ENCODE measurements at places on chromosomes 5 and 9.

- no peak for DNase-seq
Measured at GRCh38 chr5:10775646-10776045, 14.6 kb upstream of the DAP start.

- DNase-seq = no peak
Measured at GRCh38 chr9:16628413-16628812, 242.1 kb downstream of the BNC2 start.

GRCh38 chr5:80156156-80156555 lies 99.7 kb downstream of the SERINC5 start:
- DNase-seq = no peak

DNA sequence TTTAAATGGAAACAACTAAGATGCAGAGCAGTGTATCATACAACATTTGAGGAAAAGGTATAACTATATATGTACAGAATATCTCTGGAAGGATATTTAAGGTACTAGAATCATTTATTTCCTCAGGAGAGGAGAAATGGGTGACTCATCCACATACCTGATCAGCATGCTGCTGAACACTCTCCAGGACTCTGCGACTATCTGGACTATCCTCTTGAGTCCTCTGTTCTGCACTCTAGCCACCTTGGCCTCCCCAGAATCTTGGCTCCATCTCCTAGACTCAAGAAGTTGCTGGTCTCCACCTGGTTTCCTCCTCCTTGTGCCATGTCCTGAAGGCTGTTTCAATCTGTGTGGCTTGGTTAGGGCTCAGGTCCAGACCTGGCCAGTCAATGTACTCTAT lies 8.8 kb upstream of the PRDM6 start:
- no peak for DNase-seq

GRCh38 chr5:142506756-142507155 lies 179.1 kb downstream of the FGF1 start:
- DNase-seq = no peak

GRCh38 chr9:98168153-98168780 lies 24.2 kb downstream of the CORO2A start:
- DNase-seq = no peak

- no peak for DNase-seq
Measured at GRCh38 chr5:71597001-71597400, 9.9 kb downstream of the MCCC2 start.

- DNase-seq = no peak
Measured at GRCh38 chr9:93959739-93960154, 4.6 kb upstream of the BARX1 start.

DNA sequence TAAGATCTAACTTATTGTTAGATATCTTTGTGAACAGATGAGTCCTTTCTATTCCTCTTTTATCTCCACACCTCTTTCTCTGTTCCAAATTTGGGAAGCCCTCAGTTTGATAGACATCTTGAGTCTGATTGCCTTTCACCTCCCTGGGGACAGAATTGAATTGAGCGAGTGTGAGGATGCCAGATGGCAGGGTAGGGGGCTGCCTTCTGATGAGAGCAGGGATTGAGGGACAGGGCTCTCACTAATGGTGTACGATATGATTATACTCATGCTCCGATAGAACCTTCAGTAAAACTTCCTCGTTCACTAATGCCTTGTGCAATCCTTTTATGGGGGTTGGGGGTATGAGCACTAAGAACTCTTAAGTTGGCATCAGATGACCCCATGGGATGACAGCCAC lies 172.1 kb upstream of the DAP start:
- no peak for DNase-seq

- no peak for DNase-seq
Measured at GRCh38 chr9:85715587-85715986, 26.2 kb downstream of the AGTPBP1 start.

DNA sequence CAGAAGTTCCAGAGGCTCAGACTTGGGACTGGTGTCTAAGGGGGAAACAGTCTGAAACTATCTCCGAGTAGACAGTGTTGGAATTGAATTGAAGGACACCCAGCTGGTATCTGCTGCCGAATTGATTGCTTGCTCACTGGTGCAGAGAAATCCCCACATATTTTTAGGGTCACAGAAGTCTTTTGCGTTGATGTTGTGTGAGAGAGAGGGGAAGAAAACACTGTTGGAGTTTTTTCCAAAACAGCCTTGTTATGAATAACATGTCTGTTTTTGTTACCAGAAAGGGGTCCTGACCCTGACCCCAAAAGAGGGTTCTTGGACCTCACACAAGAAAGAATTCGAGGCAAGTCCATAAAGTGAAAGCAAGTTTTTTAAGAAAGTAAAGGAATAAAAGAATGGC lies 81.3 kb downstream of the ALDH7A1 start:
- DNase-seq = no peak

DNA sequence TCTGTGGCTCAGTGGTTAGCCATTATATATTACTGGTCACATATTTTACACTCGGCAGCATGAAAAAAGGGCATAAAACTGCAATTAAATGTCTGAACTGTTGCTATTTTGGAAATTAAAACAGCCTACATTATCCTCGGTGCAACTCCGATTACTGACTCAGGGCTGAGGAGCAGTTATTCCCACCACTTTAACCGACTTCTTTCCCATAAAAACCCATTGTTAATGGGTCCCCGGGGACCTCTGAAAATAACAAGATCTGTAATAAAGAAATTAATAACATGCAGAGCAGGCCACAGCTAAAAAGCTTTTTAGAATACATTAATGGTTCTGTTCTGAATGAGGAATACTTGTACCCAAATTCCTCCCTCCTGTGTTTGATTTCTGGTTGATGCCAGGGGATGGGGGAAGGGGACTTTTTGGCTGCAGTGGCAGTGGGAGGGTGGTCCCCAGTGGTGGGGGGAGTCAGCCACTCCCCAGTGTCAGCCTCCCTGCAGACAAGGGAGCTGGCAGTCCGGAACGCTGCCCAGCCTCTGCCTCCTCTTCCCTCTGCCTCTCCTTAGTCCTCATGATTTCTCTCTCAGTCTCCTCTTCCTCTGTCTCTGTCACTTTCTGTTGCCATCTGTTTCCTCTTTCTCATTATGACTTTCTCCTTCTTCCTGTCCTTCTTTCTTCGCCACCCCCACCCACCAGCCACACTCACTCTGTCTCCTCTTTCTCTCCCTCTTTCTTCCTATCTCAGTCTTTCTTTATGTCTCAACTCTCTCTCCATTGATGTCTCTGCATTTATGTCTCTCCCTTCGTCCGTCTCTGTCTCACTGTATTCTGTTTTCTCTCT lies 59.0 kb upstream of the ZBTB43 start:
- DNase-seq = no peak

GRCh38 chr5:62000646-62001045 lies 305.4 kb upstream of the KIF2A start:
- no peak for DNase-seq

DNA sequence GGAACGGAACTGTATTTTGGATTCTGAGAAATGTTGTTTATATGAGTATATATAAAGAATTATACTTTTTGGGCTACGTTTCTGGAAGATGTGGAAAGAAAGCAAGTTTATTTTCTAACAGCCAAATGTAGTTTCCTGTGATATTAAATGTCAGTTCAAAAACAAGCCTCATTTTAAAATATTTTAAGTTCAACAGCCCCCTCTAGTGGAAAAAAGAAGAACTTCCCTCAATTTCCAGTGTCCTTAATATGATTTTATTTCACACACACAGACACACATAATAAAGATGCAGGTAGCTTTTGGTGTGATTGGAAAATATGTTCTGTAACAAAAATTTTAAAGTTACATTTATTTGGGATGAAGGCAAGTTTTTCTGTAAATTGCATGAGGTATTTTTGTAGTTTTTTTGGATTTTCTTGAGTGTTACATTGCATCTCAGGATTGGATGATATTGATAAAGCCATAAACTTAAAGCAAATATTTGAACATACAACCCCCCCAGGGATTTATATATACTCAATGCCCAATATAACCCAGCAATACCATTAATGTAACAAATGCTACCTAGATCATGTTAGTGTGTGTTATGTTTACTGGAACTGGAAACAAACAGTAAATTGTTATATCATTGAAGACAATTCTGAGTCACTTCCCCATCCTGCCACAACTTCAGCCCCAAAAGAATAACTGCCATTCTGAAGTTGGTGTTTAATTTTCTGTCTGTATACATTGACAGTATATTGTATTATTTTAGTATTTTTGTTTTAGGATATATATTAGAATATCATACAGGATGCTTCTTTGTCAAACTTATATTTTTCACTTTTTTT lies 54.0 kb downstream of the CCDC171 start:
- DNase-seq = peak; percentile 8

- DNase-seq = no peak
Measured at GRCh38 chr9:132499251-132499650, 83.2 kb upstream of the BARHL1 start.

- DNase-seq = peak; percentile 50
Measured at GRCh38 chr9:95857124-95857523, 18.4 kb upstream of the ERCC6L2 start.

DNA sequence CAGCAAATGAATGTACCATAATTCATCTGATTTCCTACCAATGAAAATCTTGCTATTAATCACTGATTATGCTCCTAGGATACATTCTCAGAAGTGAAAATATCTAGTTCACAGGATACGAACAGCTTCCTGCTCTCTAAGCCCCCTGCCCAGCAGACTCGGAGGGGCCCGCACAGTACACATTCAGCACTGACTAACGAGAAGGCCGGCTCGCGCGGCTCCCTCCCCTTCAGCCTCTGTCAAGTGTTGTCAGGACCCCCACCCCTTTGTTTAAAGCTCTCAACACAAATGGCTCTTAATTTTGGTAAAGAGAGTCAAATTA lies 82.0 kb downstream of the PRRT1B start:
- no peak for DNase-seq

GRCh38 chr9:115093520-115093919 lies 24.4 kb downstream of the TNC start:
- no peak for DNase-seq

- no peak for DNase-seq
Measured at GRCh38 chr9:134455934-134456755, 129.9 kb downstream of the RXRA start.

DNA sequence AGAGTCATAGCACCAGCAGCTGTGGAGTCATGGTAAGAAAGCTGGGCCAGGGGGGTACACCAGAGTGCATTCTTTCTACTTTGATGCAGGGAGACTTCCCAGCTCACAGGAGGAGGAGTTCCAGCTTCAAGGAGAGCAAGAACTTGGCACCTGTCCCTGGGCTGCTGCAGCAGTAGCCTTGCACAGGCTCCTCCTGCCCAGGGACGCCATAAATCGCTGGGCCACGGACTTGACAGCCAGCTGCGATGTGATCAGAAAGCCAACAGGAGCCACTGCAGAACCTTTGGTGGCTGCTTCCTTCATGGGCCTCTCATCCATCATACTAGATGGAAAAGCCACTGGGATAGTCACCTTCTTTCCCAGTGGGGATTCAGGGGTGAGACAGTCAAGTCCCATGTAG lies 234.7 kb downstream of the NMUR2 start:
- no peak for DNase-seq

GRCh38 chr5:149608936-149609545 lies 27.7 kb downstream of the ARHGEF37 start:
- DNase-seq = no peak

DNA sequence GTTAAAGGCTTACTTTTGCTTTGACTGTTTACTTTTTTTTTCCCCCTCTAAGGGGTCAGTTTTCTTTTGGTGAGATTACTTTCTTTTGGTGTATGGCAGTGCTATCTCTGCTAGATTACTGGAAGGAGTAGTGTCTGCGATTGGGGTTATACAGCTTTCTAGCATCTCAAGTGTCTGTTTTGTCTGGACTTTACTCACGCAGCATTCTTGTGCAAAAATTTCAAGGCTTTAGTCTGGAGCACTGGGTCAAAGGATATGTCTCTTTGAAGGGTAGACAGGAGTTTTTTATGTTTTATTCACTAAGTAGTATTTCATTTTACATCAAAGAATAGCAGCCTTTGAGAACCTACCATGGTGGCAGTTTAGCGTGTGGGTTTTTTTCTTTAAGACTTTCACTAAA lies 52.6 kb downstream of the NDUFS4 start:
- no peak for DNase-seq

GRCh38 chr9:92947268-92948037 lies at the start of gene FGD3:
FGD3 (plus strand) TSS chr9:92947523; CDS start chr9:92976257, 28,734 bp downstream.
- no peak for DNase-seq

- DNase-seq = no peak
Measured at GRCh38 chr9:8857926-8858595, 1058.5 kb upstream of the DMAC1 start.

- no peak for DNase-seq
Measured at GRCh38 chr9:90890146-90890810, 88.7 kb downstream of the SYK start.

GRCh38 chr5:154473581-154474283 lies 4.3 kb downstream of the HAND1 start:
- DNase-seq = no peak

GRCh38 chr5:1961304-1961946 lies 78.7 kb upstream of the IRX4 start:
- DNase-seq = no peak

GRCh38 chr5:132428484-132429462 lies 59.3 kb downstream of the SLC22A5 start:
- no peak for DNase-seq

GRCh38 chr5:100856462-100856861 lies 46.6 kb downstream of the ST8SIA4 start:
- DNase-seq = no peak

GRCh38 chr5:176658007-176658599 lies 10.8 kb downstream of the TSPAN17 start:
- no peak for DNase-seq

GRCh38 chr9:135414293-135414692 lies 65.3 kb upstream of the PPP1R26 start:
- no peak for DNase-seq

- no peak for DNase-seq
Measured at GRCh38 chr5:87765009-87765408, 352.3 kb upstream of the CCNH start.

- DNase-seq = no peak
Measured at GRCh38 chr9:26945591-26945990, 1.5 kb downstream of the PLAA start.

- no peak for DNase-seq
Measured at GRCh38 chr9:123866497-123866896, 63.4 kb downstream of the DENND1A start.

All from DMS79 (cell line).